ENCODE measurements at places on chromosomes 5 and 9. TPM values are rescaled to one million over a fixed set of nuclear protein-coding genes. Genes with fewer than 3 reads are reported as not detected.

The IL33 gene
- 1.2 TPM for total RNA-seq

The TRPM3 gene
- not detected for total RNA-seq

The SPATA31A3 gene
- total RNA-seq: not detected

The ABLIM3 gene
- 8.1 TPM for total RNA-seq

The LTC4S gene
- total RNA-seq: not detected

The HTR1A gene
- not detected for total RNA-seq

The FUT7 gene
- total RNA-seq: not detected

Data from A549 treated with CpdA at 1 μM for 4 hours (cell line).